ENCODE measurements at places on chromosomes 12 and 14.

GRCh38 chr14:60643141-60643462 is 6.2 kb downstream of the SIX1 start:
- DNase-seq = no peak

- DNase-seq = peak; percentile 86
These were observed 995 bp upstream of the HSP90B1 start for GRCh38 chr12:103929046-103929783.

DNA sequence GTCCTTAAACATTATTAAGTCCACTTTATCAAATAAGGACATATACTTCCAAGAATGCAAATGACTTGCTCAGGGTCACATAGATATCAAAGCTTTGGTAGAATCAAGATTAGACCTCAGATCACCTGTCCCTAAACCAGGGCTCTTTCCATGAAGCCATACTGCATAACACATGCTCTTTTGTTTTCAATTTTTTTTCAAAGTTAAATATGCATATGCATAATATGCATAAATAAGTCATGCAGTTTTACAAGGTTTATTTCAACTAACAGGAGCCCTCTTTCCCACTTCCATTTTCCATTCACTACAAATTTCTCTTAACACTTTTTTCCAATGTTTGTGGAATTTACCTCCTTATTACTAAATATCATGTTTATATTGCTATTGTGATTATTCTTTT is 53.1 kb downstream of the SIX1 start:
- DNase-seq = no peak

DNA sequence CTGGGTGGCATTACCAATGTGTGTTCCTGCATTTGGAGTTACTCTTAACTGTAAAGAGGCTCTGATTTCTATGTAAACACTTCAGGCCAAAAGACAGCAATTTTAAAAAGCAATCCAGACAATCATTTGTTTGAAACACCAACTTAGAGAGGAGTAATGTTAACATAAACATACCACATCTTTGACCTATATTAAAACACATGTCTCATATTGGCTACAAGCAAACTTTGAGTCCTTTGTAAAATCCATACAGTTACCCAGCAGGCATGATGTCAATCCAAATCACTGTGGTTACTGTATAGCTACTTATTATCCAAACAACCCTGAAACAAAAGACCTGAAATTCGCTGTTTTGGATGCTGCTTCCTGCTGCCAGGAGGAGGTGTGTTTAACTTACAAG is 7.5 kb upstream of the G2E3 start:
- DNase-seq = no peak

- no peak for DNase-seq
These were observed 16.4 kb upstream of the BTG1 start for GRCh38 chr12:92162079-92162478.

DNA sequence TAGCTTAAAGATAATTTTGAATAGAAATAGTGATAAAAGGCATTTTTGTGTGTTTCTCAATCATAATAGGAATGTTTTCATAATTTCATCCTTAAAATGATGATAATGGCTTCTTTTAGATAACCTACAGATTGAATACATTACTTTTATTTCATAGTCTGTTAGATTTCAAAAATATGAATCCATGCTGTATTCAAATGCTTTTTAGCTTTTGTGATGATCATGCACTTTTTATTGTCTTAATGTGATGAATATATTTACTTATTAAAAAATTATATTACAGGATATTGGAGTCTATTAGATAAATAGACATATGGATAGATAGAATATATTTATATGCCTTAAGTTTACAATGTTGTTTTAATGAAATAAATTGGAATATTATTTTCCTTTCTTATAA is 886.8 kb upstream of the NOVA1 start:
- DNase-seq = no peak

Measured in stimulated activated naive CD8-positive, alpha-beta T cell treated with anti-CD3 and anti-CD28 coated beads, Interleukin-15, Interleukin-2, amounts not matched to agents 100 U/mL and 50 U/mL, for 24 hours (primary cell).